Urothelium cell line (cell line): ENCODE measurements at places on chromosomes 4 and X.

DNA sequence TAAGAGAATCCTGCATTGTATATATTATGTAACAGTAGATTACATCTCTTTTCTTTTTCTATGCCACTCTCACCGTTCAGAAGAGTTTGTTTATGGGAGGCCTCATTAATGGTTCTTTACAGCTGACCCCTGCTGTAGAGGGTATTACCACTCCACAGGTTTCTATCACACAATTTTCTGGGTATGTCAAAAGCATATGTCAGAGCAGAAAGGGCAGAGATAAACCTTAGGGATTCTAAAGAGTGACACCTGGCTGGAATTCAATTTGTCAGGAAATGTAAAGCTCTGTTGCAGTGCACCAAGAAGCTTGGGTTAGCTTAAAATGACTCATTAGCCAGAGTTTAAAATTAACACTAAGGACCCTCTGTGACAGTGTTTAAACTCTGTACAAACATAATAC lies 658.7 kb downstream of the PCDH18 start:
- no peak for DNase-seq

DNA sequence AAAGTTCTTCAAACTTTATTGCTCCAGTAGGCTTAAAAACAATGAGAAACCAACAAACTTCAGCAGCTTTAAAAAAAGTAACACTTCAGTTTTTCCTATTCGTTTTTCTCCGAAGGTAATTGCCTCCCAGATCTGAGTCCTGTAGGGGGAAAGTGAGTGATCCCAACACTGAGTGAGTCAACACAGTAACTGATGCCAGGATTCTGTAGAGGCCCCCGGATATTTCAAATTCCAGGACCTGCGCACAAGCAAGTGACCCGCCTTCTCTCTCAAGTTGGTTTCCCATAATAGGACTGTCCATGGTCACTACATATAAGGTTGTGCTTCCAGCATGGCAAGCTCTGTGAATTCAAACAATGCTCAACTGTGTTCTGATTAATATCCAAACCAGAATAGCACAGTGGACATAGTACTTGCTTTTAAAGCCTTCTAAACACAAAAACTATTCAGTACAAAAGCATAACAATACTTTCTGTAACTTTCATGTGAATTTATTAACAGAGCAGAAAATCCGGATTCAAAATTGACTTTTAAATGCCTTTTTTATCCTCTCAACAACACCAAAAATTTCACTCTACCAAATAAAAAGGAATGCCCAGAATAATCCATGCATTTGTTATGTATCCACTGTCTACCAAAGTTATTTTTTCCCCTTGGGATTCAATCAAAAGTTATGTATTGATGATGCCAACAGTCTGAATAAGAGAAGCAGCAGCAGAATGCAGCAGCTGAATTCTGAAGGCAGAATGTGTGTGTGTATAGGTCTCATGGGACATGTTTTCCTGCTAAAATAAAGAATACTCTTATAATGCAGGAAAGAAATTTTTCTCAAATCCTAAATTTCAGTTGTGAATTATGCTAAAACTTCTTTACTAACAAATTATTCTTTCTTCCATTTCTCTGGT lies at the start of gene DMD:
Gene DMD, minus strand, starts transcription at position 194 of the 905 bp plus-strand sequence. CDS start 237 bp downstream, outside the sequence.
- no peak for DNase-seq

- no peak for DNase-seq
These were observed 55.9 kb downstream of the RBM47 start for GRCh38 chr4:40573593-40574311.

DNA sequence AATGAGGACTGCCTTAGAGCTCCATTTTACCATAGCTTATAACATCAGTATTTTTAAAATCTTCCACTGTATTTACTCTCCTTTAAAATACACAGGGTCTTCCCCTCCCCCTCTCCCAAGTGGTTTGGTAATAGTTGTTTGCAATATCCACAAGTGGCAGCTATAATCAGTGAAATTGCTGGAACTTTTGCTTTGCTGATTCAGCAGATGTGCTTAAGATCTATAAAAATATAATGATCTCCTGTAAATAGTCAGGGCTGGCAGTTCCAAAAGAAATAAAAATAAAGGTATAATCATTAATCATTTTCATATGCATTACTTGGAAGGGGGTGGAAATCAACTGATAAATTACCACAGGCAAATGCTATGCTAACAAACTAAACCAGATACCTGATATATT lies 345.2 kb downstream of the KLHL13 start:
- DNase-seq = no peak

- no peak for DNase-seq
These were observed 14.1 kb downstream of the S100G start for GRCh38 chrX:16664074-16664473.

DNA sequence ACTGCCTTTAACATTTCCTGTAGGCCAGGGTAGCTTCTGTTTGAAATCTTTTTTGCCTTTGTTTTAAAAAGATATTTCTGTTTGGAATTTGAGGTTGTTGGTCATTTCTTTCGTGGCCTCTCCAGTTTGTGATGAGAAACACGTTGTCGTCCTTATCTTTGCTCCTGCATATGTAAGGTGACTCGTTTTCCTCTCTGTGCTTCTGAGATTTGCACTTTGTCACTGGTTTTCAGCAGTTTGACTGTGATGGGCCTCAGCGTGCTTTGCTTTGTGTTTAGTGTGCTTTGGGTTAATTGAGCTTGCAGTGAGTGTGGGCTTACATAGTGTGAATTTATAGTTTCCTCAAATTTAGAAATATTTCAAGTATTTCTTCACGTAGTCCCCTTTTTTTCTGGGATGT lies 81.5 kb downstream of the FAM193A start:
- DNase-seq = no peak
